ENCODE measurements at places on chromosomes 12 and 14.

DNA sequence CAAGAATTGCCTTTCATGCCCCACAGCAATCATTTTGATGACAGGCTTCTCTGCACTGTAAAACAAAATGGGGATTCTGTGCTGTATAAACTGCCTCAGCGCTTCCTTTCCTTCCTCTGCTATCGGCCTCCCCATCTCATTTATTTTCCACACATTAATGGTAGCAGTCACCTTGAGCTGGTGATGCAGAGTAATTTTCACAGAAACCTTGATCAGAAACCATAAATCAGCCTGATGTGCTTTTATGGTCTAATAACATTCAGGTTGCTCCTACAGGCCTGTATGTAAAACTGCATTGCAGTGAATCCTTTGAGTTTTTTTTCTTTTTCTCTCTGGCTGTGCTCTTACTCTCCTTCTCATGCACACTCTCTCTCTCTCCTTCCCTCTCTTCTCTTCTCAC, 578.4 kb upstream of the STXBP6 start:
- no peak for DNase-seq

DNA sequence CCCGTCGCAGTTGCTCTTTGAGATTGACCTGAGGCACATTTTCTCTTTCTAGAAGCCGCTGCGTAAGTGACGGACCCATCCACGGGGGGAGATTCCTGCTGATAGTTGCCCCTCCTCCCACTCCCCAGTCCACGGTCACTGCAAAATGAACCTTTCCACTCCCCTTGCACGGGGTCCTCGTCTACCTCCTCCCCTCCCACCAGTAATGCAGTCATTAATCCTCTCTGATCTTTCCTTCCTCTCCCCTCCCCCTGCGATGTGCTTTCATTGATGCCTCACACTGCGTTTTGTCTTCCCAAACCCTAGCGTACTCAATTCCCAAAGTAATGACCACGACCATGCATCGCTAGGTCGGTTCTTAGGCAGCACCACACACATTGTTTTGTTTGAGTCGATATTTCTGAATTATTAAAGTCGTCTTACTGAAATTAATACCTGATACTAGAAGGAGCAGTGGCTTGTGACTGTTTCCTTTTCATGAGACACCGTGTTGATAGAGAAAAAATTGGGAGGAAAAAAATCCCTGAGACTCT, 857 bp downstream of the ETNK1 start:
- DNase-seq: peak; percentile 38

GRCh38 chr12:47549258-47549657, 156.6 kb downstream of the RPAP3 start:
- no peak for DNase-seq

DNA sequence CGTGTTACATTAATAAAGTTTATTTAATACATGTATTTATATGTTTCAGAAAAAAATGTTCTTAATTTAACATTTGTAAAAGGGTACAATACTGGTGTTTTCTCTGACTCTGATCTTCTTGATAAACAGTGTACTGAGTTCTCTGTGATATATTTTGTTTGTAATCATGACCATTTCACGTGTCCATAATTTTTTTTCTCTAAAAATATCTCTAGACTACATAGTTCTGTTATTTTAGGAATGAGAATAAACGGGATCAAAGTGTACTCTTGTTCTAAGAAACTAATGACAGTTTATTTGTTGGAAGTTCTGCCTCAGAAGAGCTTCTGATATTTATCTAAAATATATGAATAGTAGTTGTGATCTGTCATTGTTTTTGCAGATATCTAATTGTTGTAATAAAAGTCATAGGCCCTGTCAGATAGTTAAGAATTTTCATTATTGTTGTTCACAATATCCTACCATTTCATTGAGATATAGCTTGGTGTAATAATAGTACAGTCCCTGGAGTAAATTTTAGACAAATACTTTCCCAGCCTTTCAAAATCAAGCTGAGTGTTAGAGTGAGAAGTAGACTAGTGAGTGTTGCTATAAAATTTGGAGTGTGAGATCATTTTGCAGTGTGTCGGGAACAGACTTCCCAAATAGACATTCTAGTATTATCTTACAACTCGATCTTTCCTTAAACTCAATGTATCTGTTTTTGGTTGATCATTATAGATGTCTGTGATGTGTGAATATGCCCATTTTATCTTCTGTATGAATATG, 86.2 kb downstream of the ERC1 start:
- no peak for DNase-seq

- DNase-seq: no peak
Measured at GRCh38 chr12:6541371-6542165, 7.3 kb downstream of the GAPDH start.

GRCh38 chr14:87805315-87805723, 187.7 kb downstream of the GALC start:
- DNase-seq: no peak

DNA sequence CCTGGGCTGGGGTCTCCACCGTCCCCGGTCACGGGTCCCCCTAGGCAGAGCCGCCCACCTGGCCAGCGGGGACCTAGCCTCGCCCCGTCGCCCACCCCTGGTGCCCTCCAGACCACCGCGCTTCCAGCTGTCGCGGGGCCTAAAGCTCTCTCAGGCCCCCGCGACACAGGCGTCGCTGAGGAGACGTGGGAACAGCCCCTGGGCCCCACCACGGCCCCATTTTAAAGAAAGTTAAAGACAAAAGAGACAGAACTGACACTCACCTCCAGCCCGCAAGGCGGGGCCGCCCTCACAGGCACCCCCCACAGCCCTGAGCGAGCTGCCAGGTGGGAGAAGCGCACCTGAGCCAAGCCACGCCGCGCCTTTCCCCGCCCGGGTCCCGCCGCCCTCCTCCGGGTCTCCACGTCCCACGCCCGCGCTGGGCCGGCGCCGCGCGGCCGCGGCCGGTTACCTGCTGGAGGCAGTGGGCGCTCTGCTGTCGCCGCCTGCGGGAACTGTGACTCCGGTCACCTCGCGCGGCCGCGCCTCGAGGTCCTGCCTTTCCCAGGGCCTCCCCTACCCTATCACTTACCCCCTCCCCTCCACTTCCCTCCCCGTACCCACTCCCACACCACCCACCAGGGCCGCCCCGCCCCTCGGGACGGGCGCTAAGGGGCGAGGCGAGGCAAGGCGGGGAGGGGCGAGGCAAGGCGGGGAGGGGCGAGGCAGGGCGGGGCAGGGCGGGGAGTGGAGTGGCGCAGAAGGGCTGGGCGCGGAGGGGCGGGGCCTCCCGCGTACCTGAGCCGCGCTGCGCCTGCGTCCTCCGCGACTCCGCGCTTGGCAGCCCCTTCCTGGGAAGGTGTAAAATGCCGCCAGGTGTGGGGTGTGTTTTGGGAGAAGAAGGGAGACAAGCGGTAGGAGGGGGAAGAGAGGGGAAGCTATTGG, 31.2 kb downstream of the TC2N start:
- peak; percentile 92 for DNase-seq

DNA sequence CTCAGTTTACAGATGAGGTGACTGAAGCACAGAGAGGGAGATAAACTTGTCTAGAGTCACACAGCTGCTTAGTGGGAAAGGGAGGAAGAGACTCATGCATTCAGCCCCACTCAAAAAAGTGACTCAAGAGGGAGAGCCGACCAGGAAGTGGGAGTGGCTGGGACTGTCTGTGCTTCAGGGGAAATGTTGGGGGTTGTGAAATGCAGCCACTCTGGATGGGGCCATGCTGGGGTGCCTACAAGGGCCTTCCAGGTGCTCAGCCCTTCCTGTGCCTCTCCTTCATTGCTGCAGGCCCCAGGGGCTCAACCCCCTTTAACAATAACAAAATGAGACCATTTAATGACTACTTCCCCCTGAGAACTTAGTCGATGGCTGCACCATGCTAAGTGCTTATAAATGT, 41.8 kb downstream of the CACNA1C start:
- DNase-seq: no peak
